ENCODE measurements at places on chromosomes 6 and 20. TPM values are rescaled to one million over a fixed set of nuclear protein-coding genes. Genes with fewer than 3 reads are reported as not detected.

- DNase-seq, result no peak
These were observed 232.2 kb upstream of the ARID1B start for GRCh38 chr6:156545021-156545420.

GRCh38 chr6:31354864-31355582, 2.0 kb downstream of the HLA-B start:
- no peak for DNase-seq

DNA sequence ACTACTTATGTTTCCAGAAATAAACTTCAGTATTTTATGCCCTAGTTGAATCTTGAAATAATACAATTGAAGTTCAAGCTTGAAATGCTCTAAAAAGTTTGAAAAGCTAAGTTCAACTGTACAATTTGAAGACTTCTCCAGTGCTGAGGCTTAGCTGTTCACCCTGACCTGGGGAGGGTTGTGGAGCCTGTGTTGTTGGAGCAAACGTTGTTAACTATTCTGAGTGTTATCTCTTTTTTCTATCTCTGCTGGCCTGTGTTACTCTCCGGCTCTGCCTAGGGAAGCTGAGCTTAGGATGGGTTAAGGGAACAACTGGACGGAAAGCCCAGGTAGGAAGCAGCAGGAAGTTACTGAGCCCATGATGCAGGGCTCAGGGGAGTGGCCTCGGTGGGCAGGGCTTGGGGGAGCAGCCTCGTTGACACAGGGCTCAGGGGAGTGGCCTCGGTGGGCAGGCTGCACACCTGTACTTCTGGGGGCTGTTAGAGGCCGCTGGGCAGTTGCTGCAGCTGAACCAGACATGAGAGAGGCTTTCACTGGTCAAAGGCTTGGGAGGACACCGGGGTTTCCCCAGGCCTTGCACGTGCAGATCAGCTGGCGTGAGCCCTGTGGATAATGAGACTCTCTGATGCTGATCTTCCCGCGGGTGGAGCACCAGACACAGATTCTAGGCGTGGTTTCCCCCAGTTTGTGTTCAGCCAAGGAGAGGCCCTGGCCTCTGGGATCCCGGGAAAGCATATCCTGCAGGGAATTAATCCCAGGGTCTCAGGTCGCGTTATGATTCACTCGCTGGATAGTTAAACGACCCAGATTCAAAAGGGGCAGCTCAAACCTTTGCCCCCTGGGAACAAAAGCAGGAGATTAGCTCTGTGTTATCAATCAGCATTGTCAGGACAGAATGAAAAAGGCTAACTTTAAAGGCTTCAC, 58.9 kb downstream of the ERMARD start:
- DNase-seq, result no peak

Gene HS3ST5
- total RNA-seq, result 0.32 TPM

Gene KCNQ2
- total RNA-seq, result not detected

Data from fibroblast of villous mesenchyme (primary cell).